ENCODE measurements at places on chromosomes 2 and 18.

DNA sequence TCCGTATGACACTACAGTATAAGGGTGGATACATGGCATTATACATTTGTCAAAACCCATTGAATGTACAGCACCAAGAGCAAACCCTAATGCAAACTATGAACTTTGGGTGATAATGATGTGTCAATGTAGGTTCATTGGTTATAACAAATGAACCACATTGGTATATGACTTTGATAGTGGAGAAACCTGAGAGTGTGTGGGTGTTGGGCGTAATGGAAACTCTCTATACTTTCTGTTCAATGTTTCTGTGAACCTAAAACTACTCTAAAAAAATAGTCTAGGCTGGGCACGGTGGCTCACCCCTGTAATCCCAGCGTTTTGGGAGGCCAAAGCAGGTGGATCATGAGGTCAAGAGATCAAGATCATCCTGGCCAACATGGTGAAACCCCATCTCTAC, 6.5 kb upstream of the ACTG2 start:
- peak; percentile 79 for DNase-seq

- no peak for DNase-seq
Measured at GRCh38 chr2:28981620-28982376, 700 bp downstream of the TOGARAM2 start.

GRCh38 chr2:42013409-42013808, 34.4 kb upstream of the PKDCC start:
- no peak for DNase-seq

DNA sequence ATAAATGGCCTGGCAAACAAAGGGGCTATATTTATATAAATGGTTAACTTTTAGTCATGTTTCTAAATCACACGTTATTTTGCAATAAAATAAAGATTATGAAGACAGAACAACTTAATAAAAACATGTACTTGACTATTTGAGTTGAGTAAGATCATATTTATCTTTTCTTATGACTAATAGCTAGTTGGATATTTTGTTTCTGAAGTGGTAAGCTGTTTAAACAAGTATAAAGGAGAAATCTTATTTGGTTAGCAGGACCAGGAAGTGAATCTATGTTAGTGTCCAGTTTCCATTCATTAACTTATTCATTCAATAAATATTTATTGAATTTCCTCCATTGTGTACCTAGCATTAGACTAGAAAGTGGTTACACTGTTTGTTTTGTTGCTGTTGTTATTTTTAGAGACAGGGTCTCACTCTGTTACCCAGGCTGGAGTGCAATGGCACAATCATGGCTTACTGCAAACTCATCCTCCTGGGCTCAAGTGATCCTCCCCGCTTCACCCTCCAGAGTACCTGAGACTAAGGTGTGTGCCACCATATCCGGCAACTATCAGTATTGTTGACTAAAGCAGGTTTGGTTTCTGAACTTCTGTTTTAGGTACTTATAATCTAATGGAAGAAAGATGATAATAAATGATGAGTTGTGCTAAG, 312.6 kb downstream of the DPP10 start:
- DNase-seq = no peak

DNA sequence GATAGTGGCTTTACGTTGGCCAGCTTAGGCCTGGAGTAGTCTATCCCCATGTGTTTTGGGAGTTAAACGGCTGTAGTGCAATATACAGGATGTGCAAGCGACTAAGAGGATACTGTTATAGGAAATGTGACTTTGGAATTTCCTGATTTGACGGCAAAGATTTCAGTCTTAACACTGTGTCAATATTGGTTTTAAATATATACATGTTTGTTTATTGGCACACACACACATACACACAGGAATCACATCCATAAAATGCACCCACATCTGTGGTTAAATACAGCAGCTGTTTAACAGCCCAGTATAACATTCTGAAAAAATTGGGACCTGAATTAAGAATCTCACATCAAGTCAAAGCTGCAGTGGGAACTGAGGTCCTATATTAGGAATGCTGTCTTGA, 347.1 kb downstream of the TXNL1 start:
- no peak for DNase-seq

- peak; percentile 31 for DNase-seq
Measured at GRCh38 chr18:650428-650858, 7.0 kb upstream of the TYMS start.

- DNase-seq = no peak
Measured at GRCh38 chr2:160371251-160372009, 122.2 kb downstream of the RBMS1 start.

DNA sequence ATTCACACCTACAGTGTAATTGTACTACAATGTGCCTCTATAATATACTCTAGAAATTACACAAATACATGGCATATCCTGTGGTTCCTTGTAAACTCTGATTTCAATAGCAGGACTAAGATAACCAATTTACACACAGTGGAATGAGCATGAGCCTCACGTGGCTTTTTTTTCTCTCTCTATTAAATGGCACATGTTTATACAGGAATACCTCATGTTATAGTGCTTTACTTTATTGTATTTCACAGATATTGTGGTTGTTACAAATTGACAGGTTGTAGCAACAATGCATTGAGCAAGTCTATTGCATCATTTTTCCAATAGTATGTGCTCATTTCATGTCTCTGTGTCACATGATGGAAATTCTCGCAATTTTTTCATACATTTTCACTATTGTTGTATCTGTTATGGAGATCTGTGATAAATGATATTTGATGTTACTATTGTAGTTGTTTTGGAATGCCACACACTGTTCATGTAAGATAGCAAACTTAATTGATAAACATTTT, 260.0 kb downstream of the FSIP2 start:
- no peak for DNase-seq

GRCh38 chr2:17748745-17749144, 4.9 kb downstream of the SMC6 start:
- DNase-seq = no peak

- DNase-seq = no peak
Measured at GRCh38 chr2:176324862-176325261, 55.6 kb downstream of the MTX2 start.

GRCh38 chr2:238594796-238595749, 168.3 kb downstream of the ASB1 start:
- DNase-seq = no peak

DNA sequence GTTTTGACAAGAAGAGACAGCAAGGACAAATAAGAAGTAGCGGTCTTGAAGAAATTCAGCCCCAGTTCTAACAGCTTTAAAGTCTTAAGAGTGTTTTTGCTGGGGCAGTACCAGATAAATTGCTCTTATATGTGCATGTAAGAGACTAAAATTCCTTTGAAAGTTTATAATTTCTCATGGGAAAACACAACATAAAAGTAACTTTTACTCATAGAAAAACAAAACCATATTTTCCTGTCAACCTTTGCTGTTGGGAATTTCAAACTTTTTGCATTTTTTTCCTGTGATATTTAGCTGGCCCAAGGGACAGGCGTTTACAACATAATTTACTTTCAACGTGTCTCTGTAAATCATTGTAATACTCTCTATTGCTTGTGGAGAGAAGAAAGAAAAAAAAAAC, 767.8 kb upstream of the ZEB2 start:
- DNase-seq = no peak

DNA sequence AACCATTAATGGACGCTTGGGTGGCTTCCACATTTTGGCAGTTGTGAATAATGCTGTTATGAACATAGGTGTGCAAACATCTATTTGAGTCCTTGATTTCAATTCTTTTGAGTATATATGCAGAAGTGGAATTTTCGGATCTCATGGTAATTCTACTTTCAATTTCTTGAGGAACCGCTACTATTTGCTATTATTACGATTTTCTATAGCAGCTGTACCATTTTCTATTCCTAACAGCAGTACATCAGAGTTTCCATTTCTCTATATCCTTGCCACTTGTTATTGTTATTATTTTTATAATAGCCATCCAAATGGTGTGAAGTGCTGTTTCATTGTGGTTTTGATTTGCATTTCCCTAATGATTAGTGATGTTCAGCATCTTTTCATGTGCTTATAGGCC, 69.5 kb downstream of the KIF5C start:
- DNase-seq = no peak

DNA sequence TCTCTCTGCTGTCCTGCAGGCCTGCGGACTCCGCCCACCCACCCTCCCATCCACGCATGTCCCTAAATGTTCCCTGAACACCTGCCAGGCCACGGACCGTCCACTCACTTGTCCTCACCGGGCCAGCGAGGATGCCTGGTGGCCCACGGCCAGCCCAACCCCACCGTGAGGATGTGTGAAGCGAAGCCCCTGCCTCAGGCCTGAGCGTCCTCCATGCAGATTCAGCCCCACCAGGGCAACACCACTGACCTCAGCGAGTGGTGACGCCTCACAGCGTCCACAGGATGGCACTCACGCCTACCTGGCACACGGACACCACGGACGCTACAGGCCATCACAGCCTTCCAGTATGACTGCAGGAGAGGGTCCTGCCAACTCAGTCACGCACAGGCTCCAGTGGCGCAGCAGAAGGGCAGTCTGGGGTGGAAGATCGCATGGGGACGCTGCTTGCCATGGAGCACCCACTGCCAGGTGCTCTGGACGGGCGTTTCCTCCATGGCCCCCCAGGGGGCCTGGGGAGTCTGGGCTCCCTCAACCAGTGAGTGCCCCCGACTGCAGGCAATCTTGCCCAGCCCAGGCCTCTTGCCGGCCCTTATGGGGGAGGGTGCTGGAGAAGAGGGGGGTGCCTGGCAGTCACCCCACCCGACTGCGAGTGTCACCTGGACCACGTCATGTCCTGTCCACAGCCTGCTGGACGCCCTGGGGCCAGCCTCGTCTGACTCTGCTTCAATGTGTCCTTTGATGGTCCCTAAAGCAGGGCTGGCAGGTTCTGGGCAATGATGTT, 25.4 kb downstream of the HDAC4 start:
- no peak for DNase-seq

GRCh38 chr2:131010566-131010965, 82.7 kb downstream of the FAM168B start:
- DNase-seq = no peak

DNA sequence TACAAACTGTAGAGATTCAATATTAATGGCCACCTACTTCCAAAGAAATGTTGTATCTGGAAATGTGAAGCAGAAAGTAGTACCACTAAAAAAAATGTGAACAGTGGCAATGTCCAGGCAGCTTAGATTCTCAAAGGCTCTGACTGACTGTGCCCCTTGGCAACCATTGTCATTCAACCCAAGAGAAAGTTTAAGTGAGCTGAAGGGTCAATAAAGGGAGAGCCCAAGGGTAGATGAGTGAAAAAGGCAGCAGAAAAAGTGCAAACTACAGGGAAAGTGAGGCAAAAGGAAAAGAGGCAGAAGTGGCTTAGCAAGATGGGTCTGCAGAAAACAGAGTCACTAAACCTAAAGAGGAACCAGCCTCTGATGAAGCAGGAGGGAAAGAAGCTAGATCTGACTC, 802.9 kb downstream of the CPS1 start:
- no peak for DNase-seq

GRCh38 chr2:164803776-164804466, 37.7 kb downstream of the COBLL1 start:
- DNase-seq = no peak

- DNase-seq = peak; percentile 80
Measured at GRCh38 chr2:174748948-174749347, 15.3 kb downstream of the CHRNA1 start.

GRCh38 chr2:10544252-10544651, 96.1 kb upstream of the ODC1 start:
- peak; percentile 20 for DNase-seq
